Upper lobe of left lung (tissue), 6 donors: ENCODE measurements at places on chromosomes 4 and X.

GRCh38 chr4:85963231-85963630 lies 396.6 kb downstream of the MAPK10 start:
- DNase-seq, result no peak

- DNase-seq, result no peak
These were observed 12.5 kb downstream of the MOB1B start for GRCh38 chr4:70914631-70915030.

DNA sequence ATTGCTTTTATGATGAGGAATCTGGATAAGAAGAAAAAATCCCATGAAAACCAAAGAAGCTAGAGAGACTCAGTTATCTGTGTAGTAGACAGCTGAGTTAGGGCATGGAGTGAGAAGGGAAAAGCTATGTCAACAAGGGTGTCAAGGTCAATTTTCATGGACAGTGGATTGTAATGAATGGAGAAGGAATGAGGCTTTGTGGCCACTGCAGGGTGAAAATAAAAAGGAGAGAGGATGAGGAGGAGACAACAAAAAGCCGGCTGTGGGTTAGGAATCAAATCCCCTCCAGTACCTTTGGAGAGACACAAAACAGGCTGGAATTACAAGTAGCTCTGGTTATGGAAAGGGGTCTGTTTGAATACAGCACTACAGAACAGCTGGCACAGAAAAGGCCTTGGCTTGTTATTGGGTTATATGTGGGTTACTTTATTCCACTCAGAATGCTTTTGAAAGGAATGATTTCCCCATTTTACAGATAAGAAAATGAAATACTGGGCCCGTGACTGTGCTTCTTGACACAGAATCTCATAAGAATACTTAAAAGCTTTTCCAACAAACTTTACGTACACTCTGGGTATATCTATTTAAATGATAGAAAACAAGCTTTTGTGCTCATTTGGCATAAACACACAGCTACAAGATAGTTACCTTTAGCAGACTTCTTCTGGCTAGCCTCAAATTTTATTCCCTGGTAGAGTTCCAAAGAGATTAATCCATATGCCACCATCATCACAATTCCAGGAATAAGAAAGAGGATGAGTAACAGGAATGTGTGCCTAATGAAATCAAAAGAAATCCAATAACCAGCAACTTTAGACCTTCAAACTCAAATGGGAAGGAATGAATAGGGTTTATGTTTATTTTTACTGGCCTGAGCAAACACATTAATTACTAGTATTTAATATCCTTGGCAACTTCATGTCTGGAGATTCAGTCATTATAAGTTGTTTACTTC lies 7.5 kb downstream of the CCKAR start:
- DNase-seq, result no peak

GRCh38 chr4:163217505-163217904 lies 50.8 kb upstream of the NAF1 start:
- no peak for DNase-seq

DNA sequence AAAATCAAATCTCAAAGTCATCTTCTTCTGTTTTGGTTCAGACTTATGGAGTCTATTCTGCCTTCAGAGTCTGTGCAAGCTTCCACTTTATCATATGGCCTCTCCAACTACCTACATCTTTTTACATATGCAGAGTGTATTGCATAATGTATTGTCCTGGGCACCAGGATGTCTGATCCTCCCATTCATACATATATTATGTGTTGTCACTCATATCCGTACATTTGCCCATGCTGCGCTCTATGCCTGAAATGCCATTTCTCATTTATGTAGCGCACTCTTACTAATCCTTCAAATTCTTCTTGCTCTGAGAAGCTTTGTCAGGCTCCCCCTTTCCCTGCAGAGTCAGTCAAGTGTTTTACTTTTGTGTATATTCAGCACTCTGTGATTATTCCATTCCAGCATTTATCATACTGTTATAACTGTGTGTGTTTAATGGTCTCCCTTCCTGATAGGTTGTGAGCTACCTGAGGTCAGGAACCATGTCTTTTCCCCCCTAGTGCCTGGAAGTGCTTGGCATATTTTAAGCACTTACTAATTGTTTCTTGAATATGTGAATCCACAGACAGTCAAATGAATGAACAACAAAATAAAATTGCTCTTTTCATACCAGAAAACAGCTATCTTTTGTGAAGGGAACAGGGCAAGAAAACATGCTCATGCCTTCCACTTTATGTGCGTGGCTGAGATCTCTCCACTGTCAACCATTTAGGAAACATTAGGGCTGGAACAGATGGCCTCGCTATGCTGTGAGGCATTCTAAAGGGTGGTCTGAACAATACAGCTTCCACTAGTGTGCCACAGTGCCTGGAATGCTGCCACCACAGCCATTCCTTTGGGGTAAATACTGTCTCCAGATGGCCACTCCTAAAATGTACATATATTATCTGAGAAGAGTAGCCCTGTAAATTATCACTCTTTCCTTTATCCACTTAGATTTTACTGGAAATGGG lies 81.8 kb downstream of the GLUD2 start:
- DNase-seq, result no peak

- DNase-seq, result no peak
These were observed 32.0 kb downstream of the LIMCH1 start for GRCh38 chr4:41569961-41570360.

DNA sequence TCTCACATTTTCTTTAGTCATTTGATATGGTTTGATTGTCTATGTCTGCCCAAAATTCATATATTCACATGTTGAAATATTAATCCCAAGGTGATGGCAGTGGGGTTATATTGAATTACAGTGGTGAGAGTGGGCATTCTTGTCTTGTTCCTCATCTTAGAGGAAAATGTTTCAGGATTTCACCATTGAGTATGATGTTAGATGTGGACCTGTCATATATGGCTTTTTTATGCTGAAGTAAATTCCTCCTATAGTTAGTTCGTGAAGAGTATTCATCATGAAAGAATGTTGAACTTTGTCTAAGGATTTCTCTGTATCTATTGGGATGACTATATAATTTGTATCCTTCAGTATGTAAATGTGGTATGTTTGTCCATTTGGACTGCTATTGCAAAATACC lies 512.3 kb upstream of the EPHA5 start:
- no peak for DNase-seq

DNA sequence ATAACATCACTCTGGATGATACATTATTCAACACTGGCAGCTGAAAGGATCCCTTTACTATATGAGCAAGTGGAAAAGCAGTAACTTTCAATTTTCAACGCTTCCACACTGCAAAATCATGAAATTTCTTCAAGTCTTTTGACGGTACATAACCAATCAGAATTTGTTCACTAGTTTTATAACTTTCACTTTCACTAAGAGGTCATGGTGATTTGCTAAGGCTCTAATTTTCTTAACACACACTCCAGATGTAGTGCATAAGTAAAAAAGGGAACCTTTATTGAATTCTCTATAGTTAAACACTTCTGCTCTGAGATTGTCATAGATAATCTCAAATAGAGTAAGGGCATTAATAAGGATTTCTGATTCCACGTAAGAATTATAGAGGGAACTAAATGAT lies 4.1 kb downstream of the ARMCX2 start:
- DNase-seq, result no peak

DNA sequence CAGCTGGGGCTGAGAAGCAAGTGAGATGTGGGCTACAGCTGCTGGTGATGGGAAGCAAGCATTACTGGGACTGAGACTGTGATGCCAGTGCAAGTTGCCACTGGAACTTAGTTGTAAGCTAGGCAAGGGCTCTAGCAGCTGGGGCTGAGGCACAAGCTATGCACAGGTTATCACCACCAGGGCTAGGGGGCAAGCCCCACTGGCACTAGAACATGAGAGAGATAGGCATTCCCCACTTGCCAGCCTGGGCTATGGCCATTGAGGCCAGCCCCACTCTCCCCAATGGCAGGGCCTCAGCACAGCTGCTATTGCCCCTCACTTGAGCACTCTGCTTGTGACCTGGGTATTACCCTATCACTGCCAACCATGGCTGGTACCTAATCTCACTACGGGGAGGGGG lies 130.8 kb upstream of the SMIM31 start:
- DNase-seq, result no peak

DNA sequence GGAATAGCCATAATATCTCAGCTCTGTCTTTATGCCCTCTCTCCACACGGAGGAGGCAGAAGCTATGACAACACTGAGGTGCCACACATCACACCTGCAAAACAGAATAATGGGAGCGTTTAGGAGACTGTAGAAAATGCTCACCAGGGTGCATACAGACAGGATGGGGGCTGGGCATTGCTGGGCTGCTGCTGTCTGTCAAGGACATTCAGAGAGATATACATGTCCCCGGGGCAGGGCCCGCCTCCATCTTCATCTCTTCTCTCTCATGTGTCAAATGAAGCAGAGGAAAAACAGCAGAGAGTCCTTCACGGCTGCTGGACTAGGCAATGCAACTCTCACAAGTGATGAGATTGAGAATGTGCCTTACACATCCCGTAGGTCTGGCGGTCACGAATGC lies 65.3 kb upstream of the DHRSX start:
- DNase-seq, result no peak

DNA sequence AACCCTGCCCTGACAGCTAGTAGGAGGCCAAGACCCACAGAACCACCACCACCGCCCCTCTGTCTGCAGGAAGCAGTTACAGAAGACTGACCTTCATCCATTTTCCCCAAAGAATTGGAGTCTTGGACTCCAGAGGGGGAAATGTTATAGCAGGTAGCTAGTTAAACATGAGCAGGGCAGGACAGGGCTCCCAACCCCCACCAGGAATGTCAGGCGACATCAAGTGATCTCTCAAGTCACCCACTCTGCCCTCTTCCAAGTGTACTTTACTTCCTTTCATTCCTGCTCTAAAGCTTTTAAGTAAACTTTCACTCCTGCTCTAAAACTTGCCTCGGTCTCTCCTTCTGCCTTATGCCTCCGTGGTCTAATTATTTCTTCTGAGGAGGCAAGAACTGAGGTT lies 17.1 kb upstream of the AADAT start:
- peak; percentile 75 for DNase-seq

DNA sequence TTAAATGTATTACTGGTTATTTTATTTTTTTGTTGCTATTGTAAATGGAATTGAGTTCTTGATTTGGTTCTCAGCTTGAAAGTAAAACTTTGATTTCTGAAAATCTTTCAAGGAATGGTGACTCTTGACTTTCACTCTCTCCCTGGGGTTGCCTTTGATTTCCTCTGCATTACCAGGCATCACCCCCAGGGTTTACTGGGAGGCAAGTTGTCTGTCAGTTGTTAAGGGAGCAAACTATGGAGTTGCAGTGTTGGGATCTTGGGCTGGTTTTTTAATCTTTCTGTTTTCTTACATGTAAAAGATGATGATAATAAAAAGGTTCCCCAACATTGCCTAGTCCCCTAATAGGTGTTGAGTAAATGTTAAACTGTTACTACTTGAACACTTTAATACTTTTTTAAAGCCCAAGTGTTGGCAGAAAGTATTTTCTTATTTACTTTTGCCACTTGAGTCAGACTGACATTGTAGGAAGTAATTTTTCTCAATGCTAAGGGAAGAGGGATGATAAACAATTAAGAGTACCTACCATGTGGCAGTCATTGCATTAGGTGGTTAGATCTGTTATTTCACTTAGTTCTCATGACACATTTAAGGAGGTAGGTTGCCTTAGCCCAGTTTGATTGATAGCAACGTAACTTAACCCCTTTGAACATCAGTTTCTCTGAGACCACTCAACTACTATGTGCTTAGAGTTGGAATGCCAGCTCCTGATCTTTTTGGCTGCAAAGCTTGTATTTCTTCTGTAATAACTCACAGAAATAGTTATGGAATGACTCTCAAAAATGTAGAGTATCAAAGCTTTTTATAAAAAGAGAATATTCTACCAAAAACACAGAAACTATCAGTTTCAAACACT lies 67.1 kb downstream of the DCLK2 start:
- DNase-seq, result no peak

DNA sequence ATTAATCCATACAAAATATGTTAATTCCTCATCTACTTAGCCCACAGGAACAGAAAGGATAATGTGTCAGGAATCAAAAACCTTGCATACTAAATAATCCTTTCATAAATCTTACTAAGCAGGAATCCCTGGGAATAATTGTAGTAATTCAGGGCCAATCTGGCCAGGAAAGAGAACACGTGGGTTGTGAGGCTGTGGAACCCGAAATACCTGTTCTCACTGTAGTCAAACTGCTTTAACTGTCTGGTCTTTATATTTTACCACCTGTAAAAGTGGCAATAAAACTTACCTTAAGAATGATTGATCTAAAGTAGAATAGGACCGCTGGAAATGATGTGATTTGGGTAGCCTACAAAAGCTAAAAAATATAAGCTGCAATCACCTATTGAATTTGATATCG lies 1620.9 kb downstream of the STIM2 start:
- no peak for DNase-seq

- no peak for DNase-seq
These were observed 3.2 kb upstream of the ETNPPL start for GRCh38 chr4:108766058-108766457.

DNA sequence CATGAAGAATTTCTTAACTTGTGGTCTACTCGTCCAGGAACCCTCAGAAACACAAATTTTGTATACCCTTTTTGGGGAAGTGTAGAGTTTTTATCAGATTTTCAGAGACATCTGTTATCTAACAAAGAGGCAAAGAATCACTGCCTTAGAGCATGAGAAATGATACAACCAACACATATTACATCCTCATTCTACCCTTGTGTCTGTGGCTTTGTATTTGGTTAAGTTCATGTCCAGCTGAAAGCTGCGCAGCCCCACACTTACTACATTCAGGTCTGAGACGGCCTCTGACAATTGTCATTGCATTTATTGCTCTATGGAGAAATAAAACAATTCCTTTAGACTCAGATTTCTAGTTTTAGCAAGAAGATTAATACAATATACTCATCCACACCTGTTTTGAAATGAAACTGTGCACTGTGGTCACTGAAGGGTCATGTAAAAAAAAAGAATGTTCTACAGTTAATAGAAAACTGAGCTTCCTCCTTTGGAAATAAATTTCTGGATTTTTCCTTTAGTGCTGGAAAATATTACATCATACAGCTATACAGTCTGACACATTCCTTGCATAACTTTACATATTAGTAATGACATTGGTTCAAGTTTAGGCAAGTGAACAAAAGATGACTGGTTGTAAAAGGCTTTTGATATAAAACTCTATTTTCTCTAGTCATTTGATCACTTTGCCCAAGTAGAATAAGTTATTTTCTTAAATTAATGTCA lies 39.8 kb downstream of the GLRB start:
- no peak for DNase-seq

DNA sequence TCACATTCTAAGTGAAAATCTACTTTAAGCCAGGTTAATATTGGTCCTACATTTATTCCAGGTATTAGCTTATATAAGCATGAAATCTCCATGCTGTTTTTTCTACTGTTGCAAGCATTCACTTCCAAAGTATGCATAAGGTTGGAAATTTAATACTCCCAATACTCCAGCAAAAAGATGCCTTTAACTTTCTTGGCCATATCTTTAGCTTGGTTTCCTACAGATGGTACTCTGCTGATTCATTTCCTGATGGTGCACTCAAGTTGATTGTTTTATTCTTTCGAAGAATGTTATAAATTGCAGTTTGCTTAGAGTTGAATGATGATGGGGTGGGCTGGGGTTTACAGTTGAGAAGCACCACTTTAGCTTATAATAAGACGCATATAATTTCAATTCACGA lies 330.2 kb downstream of the PTTG2 start:
- no peak for DNase-seq
